ENCODE measurements at places on chromosomes 3 and 15.

DNA sequence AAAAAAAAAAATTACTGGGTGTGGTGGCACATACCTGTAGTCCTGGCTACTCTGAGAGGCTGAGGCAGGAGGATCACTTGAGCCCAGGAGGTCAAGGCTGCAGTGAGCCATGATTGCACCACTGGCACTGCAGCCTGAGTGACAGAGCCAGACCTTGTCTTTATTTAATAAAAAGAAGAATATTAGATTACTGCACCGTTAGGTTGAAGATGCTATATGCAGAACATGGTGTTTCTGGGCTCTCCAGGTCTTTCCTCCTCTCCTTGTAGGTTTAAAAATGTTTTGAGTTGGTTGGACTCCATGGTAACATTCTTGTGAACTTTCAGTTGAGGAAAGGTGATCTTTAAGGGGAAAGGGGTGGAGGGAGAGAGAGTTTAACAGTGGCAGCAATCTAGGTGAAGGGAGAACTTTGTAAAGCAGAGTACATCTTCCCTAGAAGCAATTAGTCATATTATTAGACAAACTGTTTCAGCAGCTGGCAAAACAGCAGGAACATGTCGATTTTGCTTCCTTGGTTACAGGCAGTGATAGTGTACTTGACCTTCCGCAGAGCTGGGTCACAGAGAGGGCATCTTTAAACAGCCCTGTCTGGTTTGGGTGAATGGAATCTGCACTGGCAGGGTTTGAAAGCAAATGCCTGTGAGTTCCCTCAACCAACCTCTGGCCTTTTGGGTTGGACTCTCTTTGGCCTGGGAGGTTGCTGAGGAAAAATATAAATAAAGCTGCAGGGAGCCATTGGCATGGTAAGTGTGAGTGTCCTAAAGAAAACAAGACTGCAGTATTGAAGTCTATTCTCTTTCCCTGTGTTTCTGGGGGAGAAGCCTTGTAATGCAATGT is 42.8 kb downstream of the NR2C2 start:
- DNase-seq, result no peak

- DNase-seq, result no peak
Observed at GRCh38 chr3:194667363-194667762, 4.6 kb downstream of the LSG1 start.

DNA sequence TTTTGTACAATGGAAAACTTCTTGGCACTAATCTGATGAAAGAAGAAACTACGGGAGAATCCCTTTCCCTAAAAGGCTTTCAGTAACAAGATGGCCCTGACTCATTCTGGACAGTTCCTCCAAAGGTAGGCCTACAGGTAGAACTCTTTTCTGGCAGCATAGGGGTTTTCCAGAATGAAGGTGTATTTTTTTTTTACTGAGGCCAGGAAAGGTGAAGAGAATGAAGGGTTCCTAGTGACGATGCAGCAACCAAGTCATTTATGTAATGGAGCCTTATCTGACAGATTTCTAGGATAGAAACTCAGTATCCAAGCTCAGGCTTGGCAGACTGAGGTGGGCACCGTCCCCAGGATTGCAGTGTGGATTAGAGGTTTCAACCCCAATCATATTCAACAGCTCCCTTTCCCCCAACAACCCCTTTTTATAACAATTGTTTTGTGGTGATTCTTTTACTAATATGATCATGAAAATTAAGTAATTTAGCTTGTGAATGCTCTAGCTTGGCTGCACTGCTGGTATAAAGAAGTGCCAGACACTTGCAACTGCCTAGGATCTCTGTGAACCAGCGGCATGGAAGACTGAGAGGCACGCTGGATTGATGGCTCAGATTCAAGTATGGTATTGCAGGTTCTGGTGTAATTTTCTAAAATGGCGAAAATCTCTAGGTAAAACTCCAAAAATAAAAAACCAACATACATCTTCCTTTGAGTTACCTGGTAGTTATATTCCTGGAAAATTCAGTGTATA is 8.7 kb upstream of the TRIM69 start:
- DNase-seq, result no peak

DNA sequence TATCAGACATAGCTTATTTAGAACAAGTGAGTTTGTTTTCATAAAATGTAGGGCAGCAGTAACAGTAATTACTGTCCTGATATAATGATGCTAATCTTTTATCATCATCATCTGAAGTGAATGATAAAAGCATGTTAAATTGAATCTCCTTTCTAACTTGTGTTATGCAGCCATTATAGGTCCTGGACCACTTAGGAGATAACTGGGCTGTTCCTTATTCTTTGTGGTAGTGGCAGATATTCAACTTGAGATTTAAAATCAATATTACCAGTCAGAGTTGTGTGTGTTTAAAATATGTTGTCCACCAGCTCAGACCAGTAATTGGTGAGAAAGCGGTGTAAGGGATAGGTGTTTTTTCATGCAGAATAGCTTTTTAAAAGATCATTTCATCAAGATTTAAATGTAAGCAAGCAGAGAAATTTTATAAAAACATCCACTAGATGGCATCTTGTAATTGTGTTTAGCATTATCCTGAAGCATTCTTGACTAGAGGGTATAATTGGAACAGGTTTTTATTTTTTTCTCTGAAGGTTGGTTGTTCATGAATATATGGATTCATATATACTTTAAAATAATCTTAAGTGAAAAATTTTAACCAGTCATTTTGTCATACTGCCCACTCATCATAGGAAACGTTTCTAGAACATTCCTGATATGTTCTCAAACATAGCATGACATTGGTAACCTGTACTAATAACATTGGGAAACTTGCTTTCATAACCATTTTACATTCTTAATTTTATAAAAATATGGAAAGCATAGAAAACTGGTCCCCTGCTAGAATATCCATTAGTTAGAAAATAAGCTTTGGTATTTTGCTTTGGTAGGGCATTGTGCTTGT is 153.9 kb downstream of the BBX start:
- DNase-seq, result no peak

DNA sequence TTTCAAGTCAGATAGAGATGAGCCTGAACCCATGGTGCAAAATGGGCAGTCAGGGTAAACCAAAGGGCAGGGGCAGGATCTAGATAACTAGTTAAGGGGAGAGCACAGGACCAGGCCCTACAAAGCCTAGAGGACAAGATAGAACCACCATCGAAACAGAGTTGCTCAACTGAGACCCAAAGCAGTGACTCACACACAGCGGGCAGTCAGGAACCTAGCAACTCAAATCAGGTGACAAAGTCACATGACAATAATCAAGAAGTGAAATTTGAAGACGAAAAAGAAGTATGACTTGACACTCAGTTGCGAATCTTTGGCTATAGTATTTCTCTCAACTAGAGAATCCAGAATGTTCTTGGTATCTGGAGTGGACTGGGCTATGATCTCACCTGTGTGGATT is 136.0 kb upstream of the PTPRG start:
- DNase-seq, result no peak

- no peak for DNase-seq
Observed at GRCh38 chr15:66858423-66859207, 156.6 kb downstream of the SMAD6 start.

GRCh38 chr3:192080336-192080735 is 619.4 kb downstream of the PYDC2 start:
- no peak for DNase-seq

DNA sequence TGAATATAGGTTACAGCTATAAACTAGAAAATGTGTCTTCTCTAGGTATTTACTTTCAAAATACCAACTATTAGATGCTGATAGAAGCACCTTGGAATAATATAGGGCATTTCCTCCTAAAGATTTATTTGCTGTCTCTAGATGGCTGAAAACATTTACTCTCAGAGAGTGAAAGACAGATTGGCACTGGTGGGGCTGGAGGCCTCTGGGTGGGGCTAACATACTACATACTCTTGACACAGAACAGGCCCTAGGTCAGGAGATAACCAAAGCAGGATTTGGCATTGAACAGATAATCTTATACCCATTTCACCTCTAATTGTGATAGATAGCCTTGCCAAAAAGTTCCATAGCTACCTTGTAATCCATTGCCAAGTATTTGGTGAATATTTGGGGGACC is 253.3 kb upstream of the TBC1D5 start:
- DNase-seq, result no peak

GRCh38 chr3:24958910-24959447 is 464.3 kb upstream of the THRB start:
- DNase-seq, result no peak

DNA sequence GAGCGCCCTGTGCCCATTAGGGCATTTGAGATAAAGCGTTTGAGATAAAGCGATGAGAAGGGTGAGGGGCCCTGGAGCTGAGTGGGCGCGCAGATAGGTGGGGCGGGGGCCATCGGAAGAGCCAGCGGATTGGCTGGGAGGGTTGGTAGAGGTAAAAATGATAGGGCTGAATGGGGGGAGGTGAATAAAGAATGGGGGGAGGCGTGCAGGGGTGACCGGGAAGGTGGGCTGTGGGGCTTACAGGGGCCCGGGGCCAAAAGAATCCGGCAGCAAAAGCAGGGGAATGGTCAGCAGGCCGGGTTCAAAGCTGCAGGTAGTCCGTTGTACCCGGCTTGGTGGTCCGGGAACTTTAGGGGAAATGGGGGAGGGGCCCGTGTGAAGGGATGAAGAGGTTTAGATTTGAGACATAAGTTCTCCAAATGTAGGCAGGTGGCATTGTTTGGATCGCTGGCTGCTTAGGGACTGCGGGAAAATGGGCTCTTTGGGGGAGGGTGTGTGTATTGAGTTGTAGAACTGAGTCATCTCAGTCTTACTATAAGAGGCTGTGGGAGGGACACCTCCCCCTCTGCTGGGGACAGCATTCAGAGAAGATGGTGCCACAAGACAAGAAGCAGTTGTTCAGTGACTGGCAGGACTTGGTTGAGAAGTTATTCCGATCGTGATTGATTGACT is 610 bp downstream of the ARID3B start:
- DNase-seq, result no peak

DNA sequence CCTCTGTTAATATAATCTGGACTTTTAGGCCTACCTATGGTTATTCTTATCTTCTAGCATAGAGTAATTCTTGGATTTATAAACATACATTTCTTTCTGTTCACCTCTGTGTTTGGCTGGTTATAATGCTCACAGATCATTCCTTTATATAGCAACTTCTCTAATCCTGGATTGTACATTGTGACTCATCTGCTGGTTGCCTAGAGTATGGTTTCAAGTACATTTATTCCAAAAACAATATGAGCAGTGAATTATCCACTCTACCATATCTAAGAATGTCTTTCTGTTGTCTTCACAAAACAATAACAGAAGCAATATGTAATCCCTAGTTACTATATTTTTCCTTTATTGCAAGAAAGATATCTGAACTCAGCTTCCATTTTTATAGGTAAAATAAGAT is 35.3 kb downstream of the FSIP1 start:
- DNase-seq, result no peak

- no peak for DNase-seq
Observed at GRCh38 chr15:45387380-45388007, 9.2 kb upstream of the GATM start.

Measured in stimulated activated CD8-positive, alpha-beta memory T cell treated with anti-CD3 and anti-CD28 coated beads, Interleukin-4, amount 100 ng/mL, for 4 hours (primary cell).